ENCODE measurements at places on chromosomes 16 and 17. TPM values are rescaled to one million over a fixed set of nuclear protein-coding genes. Genes with fewer than 3 reads are reported as not detected.

Gene TERB1
- not detected for polyA plus RNA-seq

Gene TBX2
- 11.7 TPM for polyA plus RNA-seq

Gene KRTAP16-1
- polyA plus RNA-seq = not detected

Gene NBR1
- polyA plus RNA-seq = 69.8 TPM

Gene TRIM16
- 42.5 TPM for polyA plus RNA-seq

Gene CYBC1
- 26.4 TPM for polyA plus RNA-seq

Gene NHLRC4
- 1.0 TPM for polyA plus RNA-seq

Gene AURKB
- polyA plus RNA-seq = 20.8 TPM

Gene ADAD2
- 0.71 TPM for polyA plus RNA-seq

Gene KRTAP17-1
- polyA plus RNA-seq = not detected

Gene RILP
- polyA plus RNA-seq = 3.8 TPM

Gene KRT27
- polyA plus RNA-seq = not detected

Gene NOTUM
- 2.7 TPM for polyA plus RNA-seq

Gene APOH
- 0.76 TPM for polyA plus RNA-seq

Gene TNFRSF17
- not detected for polyA plus RNA-seq

Gene CAVIN1
- 225 TPM for polyA plus RNA-seq

Gene PRAC1
- not detected for polyA plus RNA-seq

Gene CCL15
- polyA plus RNA-seq = not detected

Gene KCNAB3
- 6.8 TPM for polyA plus RNA-seq

Gene ASPA
- polyA plus RNA-seq = 1.6 TPM

Gene GAS2L2
- not detected for polyA plus RNA-seq

Gene CACNA1H
- 28.5 TPM for polyA plus RNA-seq

Gene SYNGR3
- 0.62 TPM for polyA plus RNA-seq

Gene SMIM5
- 8.1 TPM for polyA plus RNA-seq

Gene UTS2R
- polyA plus RNA-seq = 2.5 TPM

Gene CCL4
- 6.4 TPM for polyA plus RNA-seq

Gene SLC47A1
- 1.7 TPM for polyA plus RNA-seq

Gene SDK2
- 28.1 TPM for polyA plus RNA-seq

Gene HAS3
- not detected for polyA plus RNA-seq

Gene KIF2B
- not detected for polyA plus RNA-seq

Gene NECAB2
- polyA plus RNA-seq = not detected

Gene PKMYT1
- 9.0 TPM for polyA plus RNA-seq

Gene ZACN
- polyA plus RNA-seq = 3.3 TPM

Gene CMTM4
- 10.0 TPM for polyA plus RNA-seq

Gene OR1A1
- not detected for polyA plus RNA-seq

Gene TP53TG3F
- not detected for polyA plus RNA-seq

Gene MYO15B
- 157 TPM for polyA plus RNA-seq

Gene C16orf96
- 0.34 TPM for polyA plus RNA-seq

Gene CRYBA1
- not detected for polyA plus RNA-seq

Gene RAB11FIP4
- polyA plus RNA-seq = 0.38 TPM

Gene CACNA1G
- polyA plus RNA-seq = 8.0 TPM

Gene SMARCE1
- 148 TPM for polyA plus RNA-seq

Gene NPIPA3
- not detected for polyA plus RNA-seq

Gene UNC45B
- polyA plus RNA-seq = 193 TPM

Gene SLC25A10
- 2.4 TPM for polyA plus RNA-seq

All from muscle of arm (tissue), 14 donors.